ENCODE measurements at places on chromosomes 5 and 9.

- DNase-seq: no peak
Observed at GRCh38 chr9:131181091-131181681, 55.8 kb downstream of the NUP214 start.

DNA sequence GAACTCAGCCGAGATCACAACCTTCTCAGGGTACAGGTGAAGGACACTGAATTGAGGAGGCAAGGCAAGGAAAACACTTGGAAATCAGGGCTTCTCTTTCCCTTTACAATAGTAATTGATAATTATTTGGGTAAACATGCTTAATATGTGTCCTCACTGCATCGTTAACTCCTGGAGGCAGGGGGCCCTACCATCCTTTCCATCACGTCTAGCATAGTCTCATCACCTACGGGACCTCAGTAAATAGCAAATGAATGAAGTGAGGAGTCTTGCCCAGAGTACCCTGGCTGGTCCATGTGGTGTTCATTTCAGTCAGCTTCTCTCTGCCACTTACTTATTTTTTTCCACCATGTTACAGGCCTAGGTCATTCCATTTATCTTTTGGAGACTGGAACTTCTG, 2.3 kb downstream of the F2RL1 start:
- no peak for DNase-seq

GRCh38 chr9:105275938-105276337, 31.5 kb downstream of the SLC44A1 start:
- no peak for DNase-seq

- peak; percentile 87 for DNase-seq
Observed at GRCh38 chr5:14190194-14191164, 47.3 kb downstream of the TRIO start.

DNA sequence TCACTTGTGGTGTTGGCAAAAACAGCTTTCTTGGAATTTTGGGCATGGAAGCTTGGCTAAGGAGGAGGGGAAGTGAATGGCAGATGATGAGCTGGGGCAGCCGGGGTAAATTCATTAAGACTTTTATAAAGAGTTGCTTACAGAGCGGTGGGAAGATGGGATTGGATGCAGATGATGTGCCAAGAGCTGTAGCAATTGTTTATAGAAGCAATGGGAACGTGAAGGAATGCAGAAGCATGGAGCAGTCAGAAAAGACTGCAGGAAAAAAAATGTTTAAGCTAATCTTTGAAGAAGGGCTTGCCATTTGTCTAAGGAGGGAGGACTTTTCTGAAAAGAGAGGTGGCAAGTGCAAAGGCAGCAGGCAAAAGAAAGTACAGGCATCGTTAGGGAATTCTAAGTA, 86.6 kb upstream of the SHISAL2B start:
- no peak for DNase-seq

- peak; percentile 78 for DNase-seq
Observed at GRCh38 chr5:150000990-150001659, 586 bp downstream of the HMGXB3 start.

- DNase-seq: no peak
Observed at GRCh38 chr5:148511810-148512347, 128.1 kb downstream of the FBXO38 start.

DNA sequence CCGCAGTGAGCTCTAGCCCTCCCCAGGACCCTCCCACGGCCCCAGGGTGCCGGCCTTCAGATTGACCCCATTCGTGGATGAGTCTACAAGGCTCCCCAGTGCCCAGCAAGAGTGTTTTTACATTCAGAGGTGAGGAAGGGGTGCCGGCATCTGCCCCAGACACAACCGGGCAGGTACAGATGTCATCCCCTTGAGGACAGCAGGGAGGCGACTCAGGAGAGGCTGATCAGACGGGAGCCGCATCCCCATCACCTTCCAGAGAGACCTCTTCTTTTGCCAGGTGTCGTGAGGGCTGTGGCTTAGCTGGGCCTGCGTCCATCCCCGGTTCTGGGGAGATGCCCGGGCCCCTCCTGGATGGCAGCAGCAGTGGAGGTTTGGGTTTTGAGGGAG, 4.3 kb upstream of the LRRC14B start:
- no peak for DNase-seq

- DNase-seq: no peak
Observed at GRCh38 chr9:74697535-74697934, 190.2 kb downstream of the TRPM6 start.

- DNase-seq: no peak
Observed at GRCh38 chr9:91159664-91160121, 202.0 kb downstream of the AUH start.

- no peak for DNase-seq
Observed at GRCh38 chr9:79698967-79699366, 127.2 kb downstream of the TLE4 start.

- peak; percentile 35 for DNase-seq
Observed at GRCh38 chr9:128323212-128323730, 632 bp downstream of the COQ4 start.

GRCh38 chr9:86298873-86299272, 16.5 kb upstream of the ISCA1 start:
- no peak for DNase-seq

- no peak for DNase-seq
Observed at GRCh38 chr5:36174119-36174518, 22.2 kb downstream of the SKP2 start.

DNA sequence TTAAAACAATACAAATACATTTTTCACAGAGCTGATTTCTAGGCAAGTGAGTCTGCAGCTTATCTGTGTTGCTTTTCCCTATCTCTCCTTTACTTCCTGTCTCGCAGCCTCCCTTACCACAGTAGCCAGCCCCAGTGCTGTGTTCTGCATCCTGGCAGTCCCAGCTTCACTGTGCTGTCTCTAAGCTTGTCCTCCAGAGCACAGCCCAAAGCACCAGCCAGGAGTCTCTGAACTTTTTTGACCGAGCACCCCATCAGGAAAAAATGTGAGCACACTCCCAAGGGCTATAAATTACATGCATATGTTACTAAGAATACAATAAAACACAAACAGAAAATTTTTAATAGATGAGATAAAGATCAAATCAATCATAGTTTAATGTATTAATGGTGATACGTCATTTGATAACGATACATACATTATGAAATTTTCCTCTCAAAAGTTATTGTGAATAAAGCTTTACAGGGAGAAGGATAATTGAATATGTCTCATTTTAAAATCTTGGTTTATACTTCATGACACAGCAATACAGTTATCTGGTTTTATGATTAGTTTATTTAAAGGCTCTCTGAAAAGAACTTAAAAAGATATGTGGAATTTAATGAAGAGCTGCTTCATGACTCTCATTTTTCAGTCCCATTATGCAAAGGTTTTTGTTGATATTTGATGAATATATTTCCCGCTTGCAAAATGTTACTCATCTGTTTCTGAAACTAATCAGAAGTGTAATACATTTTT, 7.3 kb upstream of the RHOBTB3 start:
- DNase-seq: no peak

DNA sequence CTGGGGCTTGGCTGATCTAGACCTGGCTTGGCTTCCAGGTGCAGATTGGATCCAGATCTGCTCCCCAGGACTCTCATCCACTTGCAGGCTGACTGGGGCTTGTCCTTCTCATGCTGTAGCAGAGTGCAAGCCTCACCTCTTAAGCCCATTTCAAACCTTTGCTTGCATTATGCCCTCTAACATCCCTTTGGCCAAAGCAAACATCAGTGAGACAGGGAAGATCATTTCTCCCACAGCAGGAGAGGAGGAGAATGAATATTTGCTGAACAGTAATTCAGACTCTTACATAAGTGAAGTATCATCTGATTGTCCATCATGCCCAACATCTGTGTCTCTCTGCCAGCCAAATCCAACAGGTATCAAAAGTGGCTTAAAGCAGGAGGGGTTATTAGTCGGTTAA, 194.9 kb downstream of the C9orf152 start:
- no peak for DNase-seq

DNA sequence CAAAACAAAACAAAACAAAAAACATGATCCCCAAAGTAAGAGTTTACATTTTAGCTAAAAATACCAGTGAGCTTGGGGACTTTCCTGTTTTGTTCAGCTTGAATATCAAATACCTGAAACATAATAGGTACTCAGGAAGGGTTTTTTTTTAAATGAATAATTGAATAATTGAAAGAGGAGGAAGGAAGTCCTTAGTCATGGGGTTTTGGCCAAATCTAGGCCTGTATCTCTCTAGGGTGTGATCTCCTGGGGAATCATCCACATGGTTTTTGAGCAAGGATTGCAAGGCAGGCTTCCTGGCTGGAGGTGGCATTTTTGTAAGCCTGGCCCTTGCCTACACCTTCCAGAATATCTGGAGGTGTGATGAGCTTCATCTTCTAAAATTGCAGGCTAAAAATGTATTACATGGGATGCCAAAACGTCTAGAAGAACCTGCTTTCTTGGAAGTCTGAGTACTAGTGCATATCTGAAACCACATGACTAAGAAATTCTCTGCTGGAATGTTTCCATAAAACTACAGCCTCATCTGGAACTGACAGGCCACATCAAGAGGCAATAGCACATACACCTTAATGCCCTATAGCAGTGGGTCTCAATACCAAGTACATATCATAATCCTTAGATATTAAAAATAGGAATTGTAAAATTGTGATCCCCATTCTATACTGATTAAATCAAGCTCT, 10.4 kb downstream of the C9 start:
- no peak for DNase-seq

- no peak for DNase-seq
Observed at GRCh38 chr9:103798620-103799019, 295.5 kb upstream of the SMC2 start.

GRCh38 chr5:29822521-29822920, 1371.0 kb upstream of the CDH6 start:
- no peak for DNase-seq

DNA sequence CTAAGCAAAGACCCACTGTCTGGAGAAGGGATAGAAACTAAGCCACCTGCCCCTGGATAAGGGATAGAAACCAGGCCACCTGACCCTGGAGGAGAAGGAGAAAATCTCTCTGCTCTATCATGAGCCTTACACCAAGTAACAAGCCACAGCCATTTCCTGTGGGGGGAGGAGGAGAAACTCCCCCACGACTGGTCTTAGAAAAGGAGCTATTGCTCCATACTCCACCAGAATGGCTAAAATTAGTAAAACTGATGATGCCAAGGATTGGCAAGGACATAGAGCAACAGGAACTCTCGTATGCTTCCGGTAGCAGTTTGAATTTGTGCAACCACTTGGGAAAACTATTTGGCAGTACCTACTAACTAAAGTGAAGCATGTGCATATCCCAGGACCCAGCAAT, 70.8 kb downstream of the ACTL7B start:
- peak; percentile 17 for DNase-seq

DNA sequence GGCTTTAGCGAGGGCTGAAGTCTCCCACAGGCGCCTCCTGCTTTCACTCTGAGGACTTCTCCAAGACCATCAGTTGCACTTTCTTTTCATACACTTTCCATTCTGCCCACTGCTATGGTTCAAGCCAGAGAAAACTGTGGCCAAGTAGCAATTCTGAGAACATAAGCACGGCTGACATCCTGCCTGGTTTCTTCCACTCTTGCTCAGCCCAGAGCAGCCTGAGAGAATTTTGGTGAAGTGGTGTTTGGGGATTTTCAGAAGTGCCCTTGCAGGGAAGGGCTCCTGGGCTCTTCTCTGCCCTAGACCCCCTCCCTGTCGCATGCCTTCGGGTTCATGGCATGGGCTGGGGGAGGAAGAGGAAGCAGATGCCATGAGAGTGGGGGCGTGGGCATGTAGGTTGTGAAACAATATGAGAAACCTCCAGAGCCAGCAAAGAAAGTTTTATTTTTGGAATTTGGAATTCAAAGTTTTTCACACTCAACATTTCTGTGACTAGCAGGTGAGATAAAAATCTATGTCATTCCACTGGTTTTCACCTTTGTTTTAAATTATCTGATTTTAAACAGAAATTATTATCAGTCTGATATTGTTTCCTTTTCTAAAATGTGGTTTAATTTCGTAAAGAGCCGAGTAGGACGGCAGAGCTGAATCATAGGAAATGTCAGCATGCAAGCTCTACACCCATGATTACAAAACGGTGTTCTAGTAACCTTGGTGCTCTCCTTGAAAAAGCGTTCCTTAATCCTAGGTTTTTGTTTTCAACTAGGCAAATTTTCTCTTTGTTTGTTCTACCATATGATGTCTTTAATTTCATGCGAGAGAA, 27.8 kb upstream of the TNFSF8 start:
- peak; percentile 17 for DNase-seq

DNA sequence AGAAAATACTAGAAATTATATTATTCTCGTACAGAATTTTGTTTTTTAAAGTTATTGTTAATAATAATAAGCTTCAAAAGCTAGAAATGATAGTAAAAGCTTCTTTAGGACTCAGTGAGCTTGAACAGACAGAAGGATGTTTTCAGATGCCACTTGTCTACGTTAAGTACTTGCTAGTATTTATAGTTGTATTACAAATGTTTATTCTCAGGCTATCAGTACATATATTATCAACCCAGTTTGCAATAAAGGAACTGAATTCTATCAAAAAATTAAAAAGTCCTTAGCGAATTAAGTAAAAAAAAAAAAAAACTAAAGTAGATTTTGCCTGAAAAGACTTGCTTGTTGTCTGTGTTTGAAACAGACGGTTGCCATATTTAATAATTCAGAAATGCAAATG, 23.9 kb downstream of the HCN1 start:
- DNase-seq: no peak

DNA sequence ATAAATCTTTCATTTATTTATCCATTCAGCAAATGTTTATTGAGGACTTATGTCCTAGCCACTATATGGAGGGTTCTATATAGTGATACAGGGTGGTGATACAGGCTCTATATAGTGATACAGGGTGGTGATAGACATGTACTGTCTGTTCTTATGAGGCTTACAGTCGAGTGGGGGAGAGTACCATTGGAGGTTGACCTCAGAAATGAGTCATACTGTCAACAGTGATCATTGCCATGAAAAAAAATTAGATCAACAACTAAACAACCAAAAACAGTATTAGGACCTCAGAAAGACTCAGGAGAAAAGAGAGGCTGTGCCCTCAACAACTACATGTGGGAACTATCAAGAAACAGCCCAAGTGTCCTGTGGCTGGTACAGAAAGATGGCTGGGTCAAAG, 22.0 kb downstream of the PAPPA start:
- DNase-seq: no peak

DNA sequence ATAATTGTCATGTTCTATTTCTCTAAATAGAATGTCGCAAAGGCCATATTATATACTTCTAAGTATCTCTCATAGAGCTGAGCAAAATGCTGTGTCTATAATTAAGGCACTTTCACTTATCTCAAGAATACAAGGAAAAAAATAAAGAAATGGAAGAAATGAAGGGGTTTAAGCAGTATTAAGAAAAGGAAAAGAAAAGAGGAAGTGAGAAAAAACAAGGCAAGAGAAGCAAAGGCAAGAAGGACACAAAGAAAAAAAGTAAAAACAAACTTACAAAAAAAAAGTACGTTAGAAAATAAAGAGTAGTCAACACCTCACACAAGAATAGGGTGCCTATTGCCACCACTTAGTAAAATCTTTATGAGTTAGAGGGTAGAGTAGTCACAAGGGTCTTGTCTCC, 506.2 kb downstream of the GABRG2 start:
- no peak for DNase-seq

GRCh38 chr5:132267931-132268768, 10.7 kb downstream of the PDLIM4 start:
- DNase-seq: no peak

DNA sequence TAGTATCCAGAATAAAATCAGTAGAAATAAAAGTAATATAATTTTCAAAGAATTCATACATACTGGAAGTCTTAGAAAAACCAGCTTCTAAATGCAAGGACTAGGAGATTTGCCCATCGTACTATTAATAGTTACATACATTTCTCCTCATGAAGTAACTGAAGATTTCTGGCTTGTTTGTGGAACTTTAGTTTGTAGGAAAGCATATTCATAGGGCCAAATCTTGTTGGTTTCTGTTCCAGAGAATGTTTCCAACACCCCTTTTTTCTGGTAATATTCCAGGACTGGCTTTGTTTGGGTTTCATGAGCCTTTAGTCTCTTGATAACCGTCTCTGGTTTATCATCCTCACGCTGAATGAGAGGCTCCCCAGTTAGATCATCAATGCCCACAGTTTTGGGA, 66.3 kb upstream of the TJP2 start:
- DNase-seq: no peak

Measured in AG20443 (cell line).